ENCODE measurements at places on chromosomes 3 and 15.
A peak's percentile ranks its signal among the peaks of the same experiment; 100 is the strongest.

GRCh38 chr15:78082743-78083110 is 5.2 kb upstream of the TBC1D2B start:
- no peak for DNase-seq

DNA sequence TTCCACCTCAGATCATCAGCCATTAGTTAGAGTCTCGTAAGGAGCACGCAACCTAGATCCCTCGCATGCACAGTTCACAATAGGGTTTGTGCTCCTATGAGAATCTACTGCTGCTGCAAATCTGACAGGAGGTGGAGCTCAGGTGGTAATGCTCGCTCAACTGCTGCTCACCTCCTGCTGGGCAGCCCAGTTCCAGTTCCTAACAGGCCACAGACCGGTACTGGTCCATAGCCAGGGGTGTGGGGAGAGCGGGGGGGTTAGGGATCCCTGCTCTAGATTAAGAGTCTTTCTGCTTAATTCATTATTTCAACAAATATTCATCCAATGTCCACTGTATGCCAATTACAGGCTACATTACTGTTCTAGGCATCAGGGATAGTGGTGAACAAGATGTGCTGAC is 170.4 kb upstream of the KBTBD8 start:
- no peak for DNase-seq

- DNase-seq, result no peak
Observed at GRCh38 chr3:8839607-8840325, 70.4 kb upstream of the OXTR start.

DNA sequence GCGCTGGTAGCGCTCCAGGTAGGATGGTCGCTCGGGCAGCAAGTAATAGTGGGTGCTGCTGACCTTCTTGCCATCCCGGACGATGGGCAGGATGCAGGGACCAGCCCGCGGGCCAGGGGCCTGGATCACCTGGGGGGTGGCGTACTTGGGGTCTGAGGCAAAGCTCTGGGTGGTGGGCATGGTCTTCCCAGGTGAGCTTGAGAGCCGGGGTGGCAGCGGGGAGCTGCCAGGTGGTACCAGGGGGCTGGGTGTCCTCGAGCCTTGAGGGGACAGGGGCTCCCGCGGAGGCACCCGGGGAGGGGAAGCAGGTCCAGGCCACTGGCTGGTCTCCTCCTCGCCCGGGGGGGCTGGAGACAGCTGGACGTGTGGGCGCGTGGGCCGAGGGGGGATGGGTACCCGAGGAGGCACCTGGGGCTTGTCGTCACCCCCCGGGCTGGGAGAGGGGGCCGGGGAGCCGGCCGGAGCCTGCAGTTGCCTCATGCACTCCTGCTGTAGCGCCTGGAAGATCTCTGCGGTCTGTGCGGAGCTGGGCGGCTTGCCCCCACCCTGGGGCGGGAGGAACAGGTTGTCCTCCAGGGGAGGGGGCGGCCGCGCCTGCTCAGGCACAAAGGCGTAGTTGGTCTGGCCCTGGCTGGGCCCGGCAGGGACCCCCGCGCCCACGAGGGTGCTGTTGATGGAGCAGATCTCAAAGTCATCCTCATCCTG is 40.6 kb downstream of the TNK2 start:
- DNase-seq, result no peak

DNA sequence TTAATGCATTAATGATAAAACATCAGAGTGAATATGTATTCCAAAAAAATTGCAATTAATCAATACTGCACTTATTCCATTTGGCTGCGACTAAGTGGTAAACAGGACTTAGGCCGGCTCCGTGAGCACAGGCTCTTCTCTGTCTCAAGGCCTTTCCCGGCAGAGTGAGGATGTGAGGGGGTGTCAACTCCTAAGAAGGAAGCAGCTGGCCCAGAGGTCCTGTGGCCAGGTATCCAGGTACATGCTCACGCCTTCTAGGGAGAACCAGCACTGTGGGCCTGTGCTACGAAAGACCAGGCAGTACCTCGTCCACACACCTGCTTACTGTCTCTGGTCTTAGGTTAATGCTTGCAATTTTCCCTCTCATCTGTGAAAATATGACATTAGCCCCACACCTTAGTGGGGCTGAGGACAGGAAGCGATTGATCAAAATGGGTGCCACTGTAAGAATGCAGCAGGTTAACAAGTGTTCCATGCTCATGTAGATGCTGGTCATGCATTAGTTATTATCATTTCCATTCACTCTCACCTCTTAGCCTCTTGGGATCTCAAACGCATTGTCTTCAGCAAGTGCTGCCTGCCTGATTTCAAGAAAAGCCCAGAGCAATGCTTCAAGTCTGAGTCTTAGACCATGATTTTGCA is 175.3 kb downstream of the ABHD5 start:
- DNase-seq, result no peak

GRCh38 chr15:43895586-43895985 is 68.8 kb downstream of the WDR76 start:
- no peak for DNase-seq

DNA sequence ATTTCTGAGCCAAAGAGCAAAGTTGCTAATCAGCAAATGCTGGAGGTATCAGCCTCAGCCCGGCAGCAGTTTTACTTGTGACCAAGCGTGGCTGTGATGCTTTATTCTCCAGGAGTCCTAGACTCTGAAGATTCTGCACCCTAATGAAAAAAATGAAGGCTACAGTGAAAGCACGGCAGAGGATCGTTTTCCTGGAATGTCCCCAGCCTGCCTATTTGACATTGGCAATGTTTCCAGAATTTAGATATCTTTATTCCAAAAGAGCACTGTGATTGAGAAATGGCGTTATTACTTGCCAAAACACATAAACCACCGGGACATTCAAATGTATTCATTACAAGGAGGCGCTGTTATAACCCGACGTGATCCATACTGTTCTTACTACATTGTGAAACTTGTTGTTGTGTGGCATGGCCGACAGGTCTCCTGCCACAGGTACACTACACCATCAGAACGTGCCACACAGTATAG is 263.8 kb downstream of the SLCO3A1 start:
- no peak for DNase-seq

GRCh38 chr15:59736181-59736580 is 47.1 kb upstream of the BNIP2 start:
- DNase-seq, result no peak

GRCh38 chr15:68553994-68554720 is 24.6 kb upstream of the CORO2B start:
- peak; percentile 37 for DNase-seq

DNA sequence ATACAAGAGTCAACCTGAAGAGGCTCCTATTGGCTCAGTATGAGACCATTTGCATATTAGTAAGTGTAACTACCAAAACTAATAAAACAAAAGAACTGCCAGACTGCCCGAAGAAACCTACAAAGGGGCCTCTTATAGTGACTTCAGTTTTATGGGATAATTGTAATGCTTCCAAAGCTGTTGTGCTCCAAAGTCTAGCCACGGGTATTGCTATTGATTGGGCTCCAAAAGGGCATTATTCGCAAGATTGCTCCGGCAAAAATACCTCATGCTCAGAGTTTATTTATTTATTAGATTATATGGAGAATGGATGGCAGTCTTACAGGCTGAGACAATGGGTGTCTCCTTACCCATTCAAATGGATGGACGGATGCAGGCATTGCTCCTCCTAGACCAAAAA is 11.4 kb downstream of the RPL22L1 start:
- no peak for DNase-seq

- no peak for DNase-seq
Observed at GRCh38 chr3:14595561-14595960, 55.4 kb upstream of the GRIP2 start.

DNA sequence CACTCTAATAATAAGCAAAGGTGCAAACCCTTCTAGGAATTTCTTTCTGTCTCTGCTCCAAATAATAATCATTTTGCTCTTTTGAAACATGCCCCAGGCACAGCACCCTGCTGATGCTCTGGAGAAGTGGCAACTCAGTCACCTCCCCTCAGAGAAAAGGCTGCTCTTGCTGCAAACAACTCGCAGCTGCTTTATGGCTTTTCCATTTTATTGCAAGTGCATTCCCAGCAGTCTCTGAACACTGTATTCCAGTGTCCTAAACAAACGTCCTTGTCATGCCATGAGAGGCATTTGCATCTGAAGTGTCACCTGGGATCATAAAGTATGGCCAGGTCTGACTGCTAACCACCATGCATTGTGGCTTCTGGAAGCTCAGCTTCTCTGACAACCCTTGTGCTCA is 358.1 kb upstream of the TRIM42 start:
- DNase-seq, result no peak

DNA sequence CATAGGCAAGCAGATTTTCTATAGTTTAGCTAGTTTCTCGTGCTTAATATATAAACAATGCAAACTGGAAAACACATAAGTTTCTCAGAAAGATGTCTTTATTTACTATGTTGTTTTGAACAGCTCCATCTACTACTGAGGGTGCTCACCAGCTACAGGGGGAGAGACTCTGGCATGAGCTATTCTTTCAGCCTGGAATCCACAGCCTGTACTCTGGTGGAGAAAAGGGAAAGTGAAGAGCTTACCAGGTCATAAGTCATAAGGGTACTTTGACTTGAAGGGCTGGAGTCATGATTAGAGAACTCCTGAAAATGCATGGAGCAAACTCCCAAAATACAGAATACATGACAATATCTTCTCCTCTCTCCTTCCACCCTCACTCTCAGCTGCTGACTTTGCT is 4.4 kb upstream of the AVEN start:
- DNase-seq, result no peak

- DNase-seq, result no peak
Observed at GRCh38 chr3:106881186-106881585, 496.1 kb upstream of the CCDC54 start.

- DNase-seq, result no peak
Observed at GRCh38 chr15:41407341-41407740, 5.0 kb upstream of the NDUFAF1 start.

DNA sequence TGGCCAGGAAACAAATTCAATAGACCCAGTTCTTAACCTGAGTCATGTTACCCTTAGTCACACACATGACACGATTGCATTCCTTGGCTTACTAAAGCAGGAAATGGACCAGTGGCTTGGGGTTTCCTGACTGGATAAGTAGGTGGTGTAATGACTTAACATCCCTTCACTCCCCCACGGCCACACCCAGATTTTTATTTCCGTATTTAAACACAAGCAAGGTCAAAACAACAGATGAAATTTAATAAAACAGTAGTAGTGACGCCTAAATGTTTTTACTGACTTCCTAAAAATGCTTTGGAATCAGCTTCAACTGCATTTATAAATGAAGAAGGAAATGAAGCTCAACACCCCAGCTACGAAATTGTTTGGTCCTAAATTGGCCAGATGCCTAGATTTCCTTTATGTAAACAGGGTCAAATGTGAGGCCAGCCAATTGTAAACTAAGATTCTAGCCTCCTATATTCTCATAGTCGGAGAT is 324.3 kb downstream of the CHST2 start:
- DNase-seq, result peak; percentile 89

DNA sequence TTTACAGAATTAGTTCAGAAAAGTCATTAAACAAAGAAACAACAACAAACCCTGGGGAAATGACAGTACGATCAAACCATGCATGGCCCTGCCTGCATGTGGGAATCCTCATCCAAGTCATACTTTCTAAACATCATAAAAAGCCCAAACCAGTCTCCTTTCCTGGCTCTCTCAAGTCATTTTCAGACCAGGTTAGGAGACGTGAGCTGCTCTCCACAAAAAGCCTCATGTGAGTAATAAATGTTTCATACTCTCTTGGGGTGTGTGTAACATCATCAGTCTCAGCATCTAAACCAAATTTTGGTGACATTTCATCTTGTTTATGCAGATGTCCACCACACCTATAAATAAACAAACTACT is 18.9 kb downstream of the GREM1 start:
- no peak for DNase-seq

DNA sequence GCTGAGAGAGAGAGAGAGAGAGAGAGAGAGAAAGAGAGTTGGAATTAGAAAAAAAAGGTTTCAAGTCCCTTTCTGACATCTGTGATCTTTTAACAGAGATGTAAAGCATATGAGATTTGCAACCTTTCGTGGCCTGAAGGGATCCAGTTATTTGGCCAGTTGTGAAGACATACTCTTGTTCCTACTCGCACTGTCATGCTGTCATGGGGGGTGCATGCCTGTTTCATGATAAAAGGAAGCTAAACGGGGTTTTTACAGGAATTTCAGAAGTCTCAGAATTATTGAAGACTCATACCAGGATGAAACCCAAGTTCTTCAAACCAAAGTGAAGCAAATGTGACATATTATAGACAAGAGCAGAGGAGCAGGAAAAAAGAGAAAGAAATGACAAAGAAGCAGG is 342.0 kb downstream of the RORA start:
- no peak for DNase-seq

GRCh38 chr3:88324788-88325187 is 175.0 kb downstream of the C3orf38 start:
- no peak for DNase-seq

DNA sequence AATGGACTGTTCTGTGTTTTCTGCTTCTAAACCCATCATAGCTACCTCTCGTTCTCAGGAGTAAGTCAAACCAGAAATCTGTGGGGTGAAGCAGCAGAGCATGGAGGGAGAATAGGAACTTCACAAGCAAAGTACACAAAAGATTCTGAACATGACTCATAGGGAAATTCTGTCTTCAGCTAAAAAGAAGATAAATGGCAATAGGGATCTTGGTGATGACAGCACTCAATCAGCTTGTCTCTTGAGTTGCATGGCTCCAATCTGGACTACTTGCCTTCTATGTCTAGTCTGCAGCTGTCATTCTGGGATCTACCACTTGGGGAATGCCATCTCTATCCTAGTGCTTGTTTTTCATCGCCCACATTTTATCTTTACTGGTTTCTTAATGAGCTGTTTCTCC is 13.5 kb upstream of the GRAMD1C start:
- DNase-seq, result no peak

GRCh38 chr15:92645051-92645631 is 10.4 kb downstream of the FAM174B start:
- no peak for DNase-seq

DNA sequence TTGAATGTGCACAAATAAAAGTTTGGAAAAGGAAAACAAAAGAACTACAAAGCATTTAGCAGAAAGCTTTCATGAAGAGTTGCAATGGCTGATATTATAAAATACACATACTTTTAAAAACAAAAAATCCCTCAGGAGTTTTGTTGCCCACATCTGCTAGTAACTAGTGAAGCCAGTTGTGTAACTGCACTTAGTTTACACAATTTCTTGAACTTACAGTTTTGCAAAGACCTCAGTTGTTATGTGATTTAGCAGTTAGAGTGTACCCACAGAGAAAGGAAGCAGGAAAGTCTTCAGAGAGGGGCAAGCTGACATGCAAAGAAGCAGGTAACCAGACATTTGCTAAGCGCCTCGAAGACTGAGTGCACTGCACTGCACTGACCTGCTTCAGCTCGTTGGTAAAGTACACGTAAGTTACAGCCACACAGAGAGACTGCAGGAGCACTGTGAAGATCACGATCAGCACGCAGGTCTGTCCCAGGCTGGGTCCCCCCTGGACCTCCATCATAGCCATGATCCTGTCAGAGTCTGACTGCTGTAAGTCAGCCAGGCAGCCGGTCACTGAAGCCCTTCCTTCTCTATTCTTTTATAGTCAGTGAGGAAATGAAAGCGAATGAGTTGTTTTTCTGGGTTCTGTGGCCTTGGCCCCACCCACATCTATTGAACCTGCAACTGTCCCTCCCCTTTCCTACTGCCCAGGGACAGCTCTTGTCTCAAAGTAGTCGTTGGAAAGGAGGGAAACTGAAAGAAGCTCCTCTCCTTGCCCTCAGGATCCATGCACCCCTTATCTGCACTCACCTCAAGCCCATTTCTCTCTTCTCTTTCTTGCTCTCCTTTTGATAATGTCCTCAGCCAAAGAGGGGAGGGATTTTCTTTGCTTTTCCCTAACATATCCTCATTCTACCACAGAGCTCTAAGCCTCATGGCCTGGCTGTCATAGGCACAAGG is at the start of gene TNFSF10:
TNFSF10 (minus strand) TSS at position 560 of the 948 bp plus-strand sequence; CDS start at position 514, 46 bp downstream.
- DNase-seq, result no peak
